ENCODE measurements at places on chromosomes 5 and 9.

DNA sequence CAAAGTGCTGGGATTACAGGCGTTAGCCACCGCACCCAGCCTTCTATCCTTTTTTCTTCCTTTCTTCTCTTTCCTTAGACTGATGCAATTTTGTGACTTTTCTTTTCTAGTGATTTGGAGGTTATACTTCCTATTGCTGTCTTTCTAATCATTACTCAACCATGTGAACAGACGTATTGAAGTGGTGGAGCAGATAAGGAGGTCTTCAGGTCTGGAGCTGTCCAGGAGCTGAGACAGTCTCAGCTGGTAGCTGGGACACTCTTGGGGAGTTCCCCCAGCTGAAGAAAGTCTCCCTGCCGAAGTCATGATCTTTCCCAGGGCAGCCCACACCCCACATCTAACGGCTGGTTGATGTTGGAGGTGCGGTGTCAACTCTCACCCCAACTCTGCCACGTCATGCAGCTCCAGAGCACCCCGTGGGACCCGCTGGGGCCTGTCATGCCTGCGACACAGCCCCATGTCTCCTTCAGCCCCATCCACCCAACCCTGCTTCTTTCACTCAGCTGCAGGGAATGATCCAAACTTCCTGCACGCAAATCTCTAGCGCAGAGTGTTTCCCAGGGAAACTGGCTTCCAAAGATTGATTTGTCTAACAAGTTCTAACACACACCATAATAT, 41.1 kb downstream of the NSUN2 start:
- no peak for DNase-seq

- no peak for DNase-seq
Observed at GRCh38 chr9:859251-859650, 17.8 kb downstream of the DMRT1 start.

GRCh38 chr9:126624479-126624826, 10.7 kb downstream of the LMX1B start:
- no peak for DNase-seq

DNA sequence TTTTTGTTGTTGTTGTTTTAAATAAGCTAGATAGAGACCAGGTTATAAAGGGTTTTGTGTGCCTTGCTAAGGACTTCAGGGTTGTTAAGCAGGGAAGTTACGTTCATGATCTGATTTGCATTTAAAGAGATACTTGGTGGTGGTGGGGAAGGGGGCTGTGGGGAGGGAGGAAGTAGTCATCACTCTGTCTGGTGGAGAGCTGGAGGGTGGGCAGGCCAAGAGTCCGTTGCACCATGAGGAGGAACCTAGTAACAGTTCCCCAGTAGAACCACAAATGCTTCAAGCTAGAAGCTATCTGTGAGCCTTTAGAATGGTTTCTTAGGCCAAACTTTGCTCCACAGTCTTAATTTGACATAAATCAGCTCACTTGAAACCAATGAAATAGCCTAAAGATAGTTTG, 18.7 kb upstream of the ROPN1L start:
- no peak for DNase-seq

DNA sequence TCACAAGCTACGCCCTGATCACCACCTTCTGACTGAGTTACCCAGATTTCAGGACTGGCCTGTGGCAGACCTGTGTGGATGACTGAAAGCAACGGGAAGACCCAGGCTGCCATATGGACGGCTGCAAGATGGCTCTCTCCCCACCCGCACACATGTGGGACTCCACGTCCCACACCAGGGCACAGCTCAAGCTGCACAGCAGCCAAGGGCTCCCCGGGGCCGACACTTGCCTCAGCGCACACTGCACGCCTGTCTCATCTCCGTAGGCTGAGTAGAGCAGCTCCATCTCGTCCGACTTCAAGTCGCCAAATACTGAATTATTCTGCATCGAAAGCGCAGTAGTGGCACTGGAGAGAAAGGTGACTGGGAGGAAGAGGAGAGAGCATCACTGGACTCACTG, 14.5 kb downstream of the BRD9 start:
- no peak for DNase-seq

DNA sequence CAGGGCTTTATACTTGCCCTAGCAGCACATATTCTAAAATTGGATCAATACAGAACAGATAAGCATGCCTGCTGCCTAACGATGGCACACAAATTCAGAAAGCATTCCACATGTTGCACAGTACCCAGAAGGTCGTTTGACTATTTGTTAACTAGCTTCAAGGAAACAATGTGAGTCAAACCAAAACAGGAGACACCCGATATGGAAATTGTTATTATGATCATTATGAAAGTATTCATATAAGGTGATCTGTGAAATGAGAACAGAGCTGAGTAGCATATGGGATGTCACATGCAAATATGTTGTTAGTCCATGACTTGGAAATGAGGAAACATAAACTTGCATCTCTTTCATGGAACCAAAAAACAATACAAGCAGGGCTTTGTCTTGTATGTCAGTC, 56.3 kb upstream of the BICD2 start:
- no peak for DNase-seq

DNA sequence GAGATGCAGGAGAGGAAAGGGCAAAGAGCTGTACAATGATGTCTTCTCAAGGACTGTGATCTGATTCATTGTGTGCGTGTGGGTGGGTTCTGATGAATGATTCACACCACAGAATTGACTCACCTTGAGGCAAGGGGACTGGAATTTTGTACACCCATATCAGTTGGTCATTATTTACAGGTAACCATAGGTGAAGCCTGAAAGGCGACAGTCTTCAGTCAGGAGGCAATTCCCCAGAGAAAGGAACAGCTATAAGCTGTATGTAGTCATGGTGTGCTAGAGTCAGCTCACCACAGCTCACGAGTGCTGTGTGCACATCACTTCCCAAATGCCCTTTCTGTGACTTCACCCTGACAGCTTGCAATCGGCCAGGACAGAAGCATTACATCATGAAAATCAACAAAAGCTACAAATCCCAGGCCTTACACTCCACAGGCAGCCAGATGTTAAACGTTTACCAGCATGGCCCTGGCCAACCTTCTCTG, 87.6 kb upstream of the RPS23 start:
- no peak for DNase-seq

DNA sequence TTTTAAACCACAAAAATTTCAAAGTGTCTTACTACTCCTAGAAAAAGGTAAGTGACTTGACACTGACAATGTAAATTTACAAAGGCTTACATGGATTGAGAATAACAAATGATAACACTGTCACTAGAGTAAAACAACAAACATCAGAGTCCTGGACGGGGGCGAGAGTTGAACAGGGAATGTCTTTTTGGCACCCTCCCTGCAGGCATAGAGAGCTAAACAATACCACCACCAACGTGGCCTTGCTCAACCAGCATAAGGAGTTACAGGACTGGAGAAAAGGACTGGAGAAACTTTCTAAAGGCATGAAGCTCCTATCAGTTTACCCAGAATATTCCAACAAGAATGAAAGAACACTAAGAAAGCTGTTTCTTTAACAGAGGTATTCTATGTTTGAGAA, 55.3 kb downstream of the PTBP3 start:
- DNase-seq = no peak
